ENCODE measurements at places on chromosomes 16 and 17. TPM values are rescaled to one million over a fixed set of nuclear protein-coding genes. Genes with fewer than 3 reads are reported as not detected.

- no peak for DNase-seq
Observed at GRCh38 chr16:2019518-2019920, at the start of gene NPW. Gene NPW, plus strand, starts transcription at chr16:2019785.

DNA sequence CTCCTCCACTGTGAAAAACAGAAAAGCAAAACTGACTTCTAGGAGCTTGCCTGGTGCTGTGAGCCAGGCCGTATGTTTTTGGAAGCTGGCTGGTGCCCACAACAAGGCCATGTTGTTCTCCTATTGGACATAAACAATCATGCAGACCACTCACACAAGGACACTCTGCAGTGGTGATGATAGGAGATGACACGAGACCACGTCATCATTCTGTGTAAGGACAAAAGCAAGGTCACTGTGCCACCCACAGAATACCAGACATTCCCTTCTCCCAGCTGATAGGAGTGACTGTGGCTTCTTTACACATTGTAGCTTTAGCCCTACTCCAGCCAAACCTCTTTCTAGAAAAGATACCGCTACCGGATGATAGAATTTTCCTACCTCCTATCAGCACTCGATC is 47.7 kb upstream of the LCMT1 start:
- DNase-seq = no peak

DNA sequence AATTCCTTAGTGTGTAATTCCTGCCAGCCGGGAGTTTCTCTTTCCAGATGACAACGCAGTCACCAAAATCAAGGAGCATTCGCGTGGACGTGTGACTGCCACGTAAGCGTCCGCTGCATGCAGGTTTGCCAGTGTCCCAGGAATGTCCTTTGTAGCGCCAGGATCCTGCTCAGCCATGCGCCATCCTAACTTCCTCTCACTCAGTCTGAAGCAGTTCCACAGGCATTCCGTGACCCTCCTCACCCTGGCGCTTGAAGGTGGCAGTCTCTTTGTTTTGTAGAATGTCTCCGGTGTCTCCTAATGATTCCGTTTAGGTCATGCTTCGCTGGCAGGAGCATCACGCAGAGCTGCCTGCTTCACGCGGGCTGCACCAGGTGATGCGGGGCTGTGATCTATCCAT is 88.6 kb downstream of the RPTOR start:
- DNase-seq = no peak

DNA sequence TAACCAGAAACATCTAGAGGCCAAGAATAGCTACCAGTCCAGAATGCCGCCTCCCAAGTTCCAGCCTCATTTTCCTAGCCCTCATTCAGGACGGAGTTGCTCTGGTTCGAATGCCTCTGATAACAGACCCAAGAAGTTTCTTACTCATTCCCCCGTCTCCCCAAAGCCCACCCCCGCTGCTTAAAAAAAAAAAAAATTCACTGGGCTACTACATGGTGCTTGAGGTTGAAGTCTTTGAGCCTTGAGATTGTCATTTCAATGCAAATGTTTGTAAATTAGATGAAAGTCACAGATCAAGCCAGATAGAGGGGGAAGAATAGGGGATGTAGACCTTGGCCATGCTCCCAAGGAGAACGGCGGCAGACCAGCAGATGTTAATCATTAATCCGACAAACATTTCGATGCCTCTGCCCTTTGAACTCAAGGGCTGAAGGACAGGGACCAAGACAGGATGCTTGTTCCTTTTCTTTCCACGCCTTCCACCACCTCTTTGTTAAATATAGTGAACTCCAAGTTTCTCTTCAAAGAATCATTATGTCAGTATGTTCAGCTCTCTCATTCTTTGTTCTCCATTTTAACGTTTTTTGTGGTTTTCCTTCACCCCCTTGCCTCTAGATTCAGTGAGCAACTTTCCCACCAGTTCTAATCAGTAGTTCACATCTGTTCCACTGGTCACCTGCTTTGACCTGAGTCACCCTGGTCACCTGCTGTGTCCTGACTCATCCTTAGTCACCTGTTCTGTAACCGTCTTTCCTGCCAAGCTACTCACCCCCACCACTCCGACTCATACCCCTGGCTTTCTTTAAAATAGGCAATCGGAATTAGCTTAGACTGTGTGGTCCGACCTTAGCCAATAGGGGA is 190.3 kb downstream of the CPPED1 start:
- DNase-seq = peak; percentile 29

SLFN13 gene
- 0.25 TPM for total RNA-seq

GRCh38 chr16:10805334-10805733 is 13.3 kb downstream of the TVP23A start:
- DNase-seq = no peak

DNA sequence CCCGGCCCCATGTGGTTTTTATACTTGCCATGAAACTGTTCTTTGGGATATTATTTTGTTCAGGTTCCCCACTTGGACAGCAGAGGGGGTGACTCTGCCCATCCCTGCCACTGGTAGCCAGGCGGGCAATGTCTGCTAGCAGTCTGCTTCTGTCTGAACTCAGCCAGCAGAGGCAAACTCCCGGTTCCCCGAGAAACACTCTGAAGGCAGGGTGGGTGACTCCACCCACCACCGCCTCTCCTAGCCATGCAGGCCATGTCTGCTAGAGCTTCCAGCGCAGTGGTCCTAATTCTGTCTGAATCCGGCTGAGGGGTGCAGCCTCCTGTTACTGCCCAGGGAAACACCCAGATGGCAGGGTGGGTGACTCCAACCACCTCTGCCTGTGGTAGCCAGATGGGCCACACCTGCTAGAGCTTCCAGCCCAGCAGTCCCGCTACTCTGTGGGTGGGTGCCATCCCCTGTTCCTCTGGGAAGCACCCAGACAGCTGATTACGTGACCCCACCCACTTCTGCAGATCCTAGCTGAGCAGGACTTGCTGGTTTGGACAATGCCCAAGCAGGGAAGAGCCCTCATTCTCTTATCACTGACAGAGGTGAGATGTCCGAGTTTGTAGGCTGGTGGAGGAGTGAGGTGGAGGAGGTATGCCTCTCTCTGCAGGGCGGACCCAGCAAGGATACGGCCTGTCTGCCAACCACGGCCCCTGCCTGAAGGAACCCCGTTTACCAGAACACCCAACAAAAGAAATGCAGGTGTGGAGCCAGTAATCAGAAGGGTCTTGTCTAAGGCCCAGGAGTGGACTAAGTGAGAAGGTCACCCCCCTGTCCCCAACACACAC is 22.4 kb downstream of the NLRP1 start:
- DNase-seq = no peak

DNA sequence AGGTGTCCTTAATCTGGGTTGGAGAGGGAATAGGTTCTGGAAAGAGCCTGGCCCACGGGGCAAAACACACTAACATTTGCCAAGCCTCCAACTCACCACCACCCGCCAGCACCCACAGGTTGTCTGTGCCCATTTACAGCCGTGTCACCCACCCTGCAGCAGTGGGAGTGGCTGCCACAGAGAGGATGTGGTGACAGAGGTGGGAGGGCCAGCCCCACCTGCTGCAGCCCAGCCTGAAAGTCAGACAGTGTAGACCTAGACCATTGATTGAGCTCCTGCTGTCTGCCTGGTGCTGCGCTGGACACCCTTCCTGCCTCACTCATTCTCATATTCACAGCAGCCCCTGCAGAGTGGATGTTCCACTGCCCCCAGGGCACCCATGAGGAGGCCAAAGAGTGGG is 44.7 kb downstream of the IL21R start:
- no peak for DNase-seq

DNA sequence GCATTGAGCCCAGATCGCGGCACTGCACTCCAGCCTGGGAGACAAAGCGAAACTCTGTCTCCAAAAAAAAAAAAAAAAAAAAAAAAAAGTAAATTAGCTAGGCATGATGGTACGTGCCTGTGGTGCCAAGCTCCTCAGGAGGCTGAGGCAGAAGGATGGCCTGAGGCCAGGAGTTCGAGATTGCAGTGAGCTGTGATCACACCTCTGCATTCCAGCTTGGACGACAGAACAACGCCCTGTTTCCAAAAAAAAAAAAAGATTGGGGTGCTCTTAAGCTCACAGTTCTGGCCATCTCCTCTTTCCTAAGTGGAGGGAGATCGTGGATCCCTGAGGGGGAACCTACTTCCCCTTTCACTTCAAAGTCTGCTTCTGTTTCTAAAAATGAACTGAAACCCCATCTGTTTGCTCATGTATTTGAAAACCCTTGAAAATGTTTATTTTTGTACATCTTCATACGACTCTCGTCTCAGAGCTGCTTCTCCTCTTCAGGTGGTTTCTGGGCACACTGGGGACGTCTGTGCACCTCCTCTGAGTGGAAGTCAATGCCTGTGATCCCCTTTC is 138.8 kb downstream of the PRKCA start:
- no peak for DNase-seq

GRCh38 chr17:49965524-49965909 is 3.5 kb upstream of the DLX4 start:
- DNase-seq = no peak

- DNase-seq = no peak
Observed at GRCh38 chr16:50604610-50605009, 56.4 kb downstream of the NKD1 start.

- DNase-seq = no peak
Observed at GRCh38 chr16:27429330-27429871, 27.4 kb downstream of the IL21R start.

EVI2B gene
- 0.39 TPM for total RNA-seq

GRIN2C gene
- not detected for total RNA-seq

TPPP3 gene
- not detected for total RNA-seq

MYH1 gene
- total RNA-seq = not detected

GRCh38 chr16:4506450-4506849 is 30.3 kb downstream of the HMOX2 start:
- peak; percentile 70 for DNase-seq

- no peak for DNase-seq
Observed at GRCh38 chr17:38970128-38970527, 2.9 kb upstream of the FBXO47 start.

CD300LB gene
- total RNA-seq = not detected

SDR42E2 gene
- not detected for total RNA-seq

PRR35 gene
- total RNA-seq = not detected

MOSMO gene
- total RNA-seq = 16.2 TPM

Measured in H4 (cell line).